ENCODE measurements at places on chromosomes 7 and 10. TPM values are rescaled to one million over a fixed set of nuclear protein-coding genes. Genes with fewer than 3 reads are reported as not detected.

DNA sequence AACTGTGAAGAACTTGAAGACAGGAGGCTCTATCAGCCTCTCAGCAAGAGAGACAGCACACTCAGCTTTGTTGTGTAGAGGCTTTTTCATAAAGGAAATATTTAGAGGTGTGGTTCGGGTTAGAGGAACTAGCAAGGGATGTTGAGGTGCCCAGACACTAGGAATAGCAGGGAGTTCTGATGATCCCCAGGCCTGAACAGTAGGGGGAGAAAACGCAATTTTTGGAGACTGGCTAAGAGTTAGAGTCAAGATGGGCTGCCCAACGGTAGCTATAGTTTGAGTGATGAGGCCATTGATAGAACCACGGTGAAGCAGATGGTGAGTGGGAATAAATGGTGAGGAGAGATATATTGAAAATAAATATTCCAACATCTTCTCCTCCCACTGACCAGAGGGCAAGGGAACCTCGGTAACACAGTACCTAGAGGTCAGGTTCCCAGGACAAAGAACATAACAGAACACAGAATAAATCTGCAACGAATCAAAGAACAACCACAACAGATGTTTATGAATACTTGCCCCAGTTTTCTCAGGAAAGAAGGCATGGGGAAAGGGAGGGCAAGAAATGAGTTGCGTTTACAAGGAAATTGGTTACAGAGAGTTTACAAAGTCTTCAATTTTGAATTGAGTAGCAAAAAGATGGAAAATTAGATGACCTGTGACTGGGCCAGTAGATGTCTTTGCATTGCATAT lies 24.2 kb upstream of the BPGM start:
- DNase-seq, result peak; percentile 41

Gene CASD1
- 9.3 TPM for total RNA-seq

Gene SYT15
- 0.64 TPM for total RNA-seq

- DNase-seq, result no peak
These were observed 517.4 kb upstream of the ZMIZ1 start for GRCh38 chr10:78551184-78552005.

Gene ZNF804B
- total RNA-seq, result under 0.01 TPM

GRCh38 chr10:72134785-72135767 lies 46.7 kb upstream of the SPOCK2 start:
- no peak for DNase-seq

DNA sequence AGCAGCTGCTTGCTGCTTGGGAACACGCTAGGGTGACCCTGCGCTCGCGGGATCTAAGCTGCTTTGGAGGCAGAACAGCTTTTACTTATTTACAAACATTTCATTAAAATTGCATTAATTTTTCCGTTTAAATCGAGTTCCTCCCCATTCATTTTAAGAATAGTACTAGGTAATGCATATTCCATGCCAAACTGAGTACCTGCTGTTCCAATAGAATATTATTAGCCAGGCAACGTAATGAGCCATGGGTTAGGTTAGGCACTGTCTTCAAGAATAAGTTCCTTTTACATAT lies 860 bp downstream of the EXOC6 start:
- peak; percentile 29 for DNase-seq

Gene GSTO2
- total RNA-seq, result 1.9 TPM

GRCh38 chr7:133409421-133409820 lies 156.5 kb downstream of the EXOC4 start:
- DNase-seq, result no peak

Gene SRRM3
- 0.64 TPM for total RNA-seq

Measured in fibroblast of villous mesenchyme (primary cell).